ENCODE measurements at places on chromosomes 3 and 15.

DNA sequence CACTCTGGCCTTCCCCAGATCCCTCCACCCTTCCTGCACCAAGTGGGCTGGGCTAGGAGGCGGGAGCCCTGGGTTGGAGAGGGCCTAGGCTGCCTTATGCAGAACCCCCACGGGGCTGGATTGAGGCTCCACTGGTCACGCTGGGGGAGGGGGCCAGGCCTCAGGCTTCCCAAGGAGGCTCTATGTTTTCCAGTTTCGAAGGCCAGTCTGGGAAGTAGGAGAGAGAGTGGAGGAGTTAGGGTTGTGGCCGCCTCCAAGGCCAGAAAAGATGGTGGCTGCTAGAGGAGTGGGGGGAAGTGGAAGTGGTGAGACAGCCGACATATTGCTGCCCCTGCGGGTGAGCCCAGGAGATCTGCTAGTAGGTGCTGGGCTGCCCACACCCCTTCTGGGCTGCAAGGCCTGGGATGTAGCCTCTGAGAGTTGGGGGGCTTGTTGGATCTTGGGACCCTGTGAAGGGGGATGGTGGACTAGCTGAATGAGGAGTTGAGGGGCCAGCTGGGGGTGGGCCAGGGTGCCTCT lies 1.2 kb downstream of the GNAI2 start:
- no peak for DNase-seq

DNA sequence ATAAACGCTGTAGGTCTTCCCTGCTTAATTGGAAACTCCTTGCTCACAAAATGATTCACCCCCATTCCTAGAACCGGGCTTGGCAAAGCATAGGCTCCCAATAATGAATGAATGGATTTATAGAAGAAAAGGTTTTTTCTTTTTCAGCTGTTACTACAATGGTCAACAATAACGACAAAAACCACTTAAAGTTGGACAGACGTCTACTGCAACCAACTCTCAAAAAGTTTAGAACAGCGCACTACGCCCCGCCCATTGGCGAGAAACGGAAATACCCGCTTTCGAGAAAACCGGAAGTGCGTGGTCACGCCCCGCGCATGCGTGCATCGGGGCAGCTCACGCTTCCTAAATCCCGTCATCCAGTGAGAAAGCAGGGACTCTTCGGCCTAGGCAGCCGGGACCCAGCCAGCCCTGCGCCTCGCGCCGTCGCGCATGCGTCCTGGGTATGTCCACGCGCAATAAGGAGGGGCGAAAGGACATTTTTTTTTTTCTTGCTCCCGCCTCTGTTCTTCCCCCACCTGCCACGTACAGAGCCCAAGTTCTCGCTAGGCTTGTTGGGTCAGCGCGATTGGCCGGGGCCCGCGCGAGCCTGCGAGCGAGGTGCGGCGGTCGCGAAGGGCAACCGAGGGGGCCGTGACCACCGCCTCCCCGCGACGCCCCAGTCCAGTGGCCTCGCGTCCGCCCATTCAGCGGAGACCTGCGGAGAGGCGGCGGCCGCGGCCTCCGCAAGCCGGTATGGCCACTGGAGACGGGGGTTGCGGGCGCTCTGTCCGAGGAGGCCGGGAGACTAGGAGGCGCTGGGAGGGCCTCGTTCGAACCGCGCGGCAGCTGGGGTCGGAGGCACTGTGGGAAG lies at the start of gene TFG:
Gene TFG, plus strand, starts transcription at position 506 of the 853 bp plus-strand sequence. CDS start 4,192 bp downstream, outside the sequence.
- DNase-seq: peak; percentile 98

GRCh38 chr3:112293368-112294321 lies at the start of gene SLC9C1:
Gene SLC9C1 (minus strand): TSS chr3:112294216. CDS start chr3:112286791, 7,425 bp downstream.
- peak; percentile 54 for DNase-seq

DNA sequence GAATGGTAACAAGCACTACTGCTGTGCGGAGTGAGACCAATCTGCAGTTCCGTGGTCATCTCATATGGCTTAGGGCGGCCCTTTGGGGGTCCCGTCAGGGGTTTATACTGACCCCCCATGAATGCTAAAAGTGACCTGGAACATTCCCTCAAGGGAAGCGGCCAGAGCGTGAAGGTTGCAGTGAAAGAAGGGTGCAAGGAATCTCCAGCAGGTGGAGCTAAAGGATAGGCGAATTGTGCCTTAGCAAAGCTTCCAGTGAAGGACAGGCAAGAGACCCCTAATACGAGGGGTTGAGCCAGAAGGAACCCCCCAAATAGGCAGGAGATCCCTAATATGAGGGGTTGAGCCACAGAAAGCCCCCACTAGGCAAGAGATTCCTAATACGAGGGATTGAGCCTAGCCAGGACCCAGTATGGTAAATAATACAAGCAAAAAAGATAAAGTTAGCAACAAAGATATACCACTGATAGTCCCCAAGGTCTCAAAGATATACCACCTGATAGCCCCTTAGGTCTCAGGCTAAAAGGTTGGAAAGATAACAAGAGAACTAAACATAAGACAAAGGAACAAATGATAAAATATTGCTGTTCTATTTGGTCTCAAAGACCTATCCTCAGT lies 32.8 kb downstream of the ZNF589 start:
- DNase-seq: peak; percentile 21

- no peak for DNase-seq
Observed at GRCh38 chr3:140081887-140082286, 146.9 kb downstream of the CLSTN2 start.

DNA sequence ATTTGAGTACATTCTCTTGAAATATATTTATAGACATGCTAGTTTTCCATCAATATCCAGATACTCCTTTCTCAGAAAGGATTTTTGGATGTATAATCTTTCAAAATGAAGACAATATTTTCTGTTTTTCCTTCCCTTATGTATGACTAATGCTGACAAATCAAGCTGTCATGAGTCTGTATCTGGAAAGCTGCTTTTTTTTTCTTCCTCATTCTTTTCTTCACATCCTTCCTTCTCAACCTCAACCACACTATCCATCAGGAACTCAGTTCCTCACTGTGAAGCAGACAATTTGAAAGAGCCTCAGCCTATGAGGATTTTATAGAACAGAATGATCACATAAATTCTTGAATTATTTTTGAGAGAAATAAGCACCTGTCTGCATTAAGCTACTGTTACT lies 335.9 kb upstream of the EPHA6 start:
- no peak for DNase-seq

DNA sequence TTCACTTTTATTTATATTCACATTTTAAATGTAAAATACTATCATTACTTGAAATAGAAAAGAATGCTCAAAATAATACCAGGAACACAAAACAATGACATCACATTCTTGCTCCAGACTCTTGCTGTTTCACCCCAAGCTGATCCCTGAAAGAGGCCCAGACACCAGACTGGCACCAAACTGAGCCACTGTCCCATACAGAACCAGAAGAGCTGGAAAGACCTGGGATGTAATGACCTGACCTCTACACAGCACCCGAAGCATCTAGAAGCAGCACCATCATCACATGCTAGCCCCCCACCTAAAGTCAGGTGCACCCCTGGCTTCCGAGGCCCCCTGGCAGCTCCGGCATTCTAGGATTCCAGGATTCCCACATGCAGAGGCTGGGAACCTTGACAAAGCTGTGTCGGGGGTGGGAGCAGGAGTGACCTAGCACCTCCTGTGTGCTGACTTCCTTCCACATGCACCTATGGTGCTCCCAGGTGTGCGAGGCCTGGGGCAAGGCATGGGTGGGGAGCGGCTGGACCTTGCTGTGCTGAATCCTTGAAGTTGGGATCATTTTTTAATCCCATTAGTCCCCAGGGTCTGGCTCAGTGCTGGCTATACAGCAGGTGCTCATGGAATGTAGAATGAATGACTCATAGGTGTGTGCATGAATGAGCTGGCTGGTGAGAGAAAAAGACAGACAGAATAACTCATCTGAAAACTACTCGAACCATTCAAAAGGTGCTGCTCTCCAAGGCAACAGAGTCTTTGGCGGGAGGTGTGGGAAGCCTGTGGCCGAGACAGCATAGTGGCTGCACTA lies 144.7 kb upstream of the IQSEC1 start:
- no peak for DNase-seq

DNA sequence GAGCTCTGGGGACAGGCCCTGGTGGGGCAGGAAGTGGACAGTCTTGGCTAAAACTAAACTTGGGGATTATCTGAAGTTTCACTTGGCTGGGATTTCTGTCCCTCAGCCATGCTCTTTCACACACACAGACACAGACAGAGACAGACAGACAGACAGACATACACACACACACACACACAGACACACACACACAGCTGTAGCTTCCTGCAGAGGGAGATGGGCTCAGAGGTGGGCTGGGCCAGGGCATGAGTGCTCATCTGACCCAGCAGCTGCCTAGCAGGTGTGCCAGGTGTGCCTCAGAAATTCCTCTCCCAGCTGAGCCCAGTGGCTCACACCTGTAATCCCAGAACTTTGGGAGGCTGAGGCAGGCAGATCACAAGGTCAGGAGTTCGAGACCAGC lies 3.3 kb downstream of the RHOV start:
- DNase-seq: no peak

GRCh38 chr3:156539051-156539450 lies 15.9 kb downstream of the SSR3 start:
- no peak for DNase-seq

- no peak for DNase-seq
Observed at GRCh38 chr3:105274536-105274935, 92.2 kb upstream of the ALCAM start.

DNA sequence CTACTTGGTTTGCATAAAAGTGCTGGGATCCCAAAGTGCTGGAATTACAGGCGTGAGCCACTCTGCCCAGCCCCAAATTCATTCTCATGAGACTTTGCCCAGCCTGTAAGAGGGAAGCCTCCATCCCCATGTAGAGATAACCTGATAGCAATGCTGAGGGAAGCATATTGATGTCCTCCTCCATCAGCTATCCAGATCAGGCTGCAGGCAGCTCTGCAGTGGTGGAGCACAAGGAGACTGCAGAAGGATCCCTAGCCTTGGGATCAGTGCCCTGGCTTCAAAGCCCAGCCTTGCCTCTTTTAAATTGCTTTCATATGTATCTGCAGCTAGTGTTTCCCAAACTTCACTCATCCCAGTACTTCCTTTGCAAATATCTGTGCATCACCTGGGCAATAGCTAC lies 32.7 kb downstream of the MECOM start:
- no peak for DNase-seq

GRCh38 chr3:153094386-153094785 lies 67.6 kb upstream of the RAP2B start:
- no peak for DNase-seq

DNA sequence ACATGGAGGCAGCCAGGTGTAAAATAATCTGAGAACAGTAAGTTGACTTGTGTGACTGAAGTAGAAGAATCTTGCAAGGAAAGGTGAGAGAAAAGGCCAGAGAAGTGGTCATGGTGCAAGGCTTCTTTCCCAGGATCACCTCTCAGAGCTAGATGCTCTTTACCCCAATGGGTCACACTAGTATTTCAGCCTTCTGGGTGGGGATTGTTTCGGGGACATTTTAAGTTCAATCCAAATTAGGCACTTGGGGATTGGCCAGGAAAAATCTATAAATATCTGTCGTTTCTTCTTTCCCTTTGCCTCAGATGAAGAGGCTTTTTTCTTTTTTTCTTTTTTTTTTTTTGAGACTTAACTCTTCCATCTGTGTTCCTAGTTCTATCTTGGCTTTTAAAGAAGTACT lies 188.0 kb downstream of the KLHL25 start:
- no peak for DNase-seq

DNA sequence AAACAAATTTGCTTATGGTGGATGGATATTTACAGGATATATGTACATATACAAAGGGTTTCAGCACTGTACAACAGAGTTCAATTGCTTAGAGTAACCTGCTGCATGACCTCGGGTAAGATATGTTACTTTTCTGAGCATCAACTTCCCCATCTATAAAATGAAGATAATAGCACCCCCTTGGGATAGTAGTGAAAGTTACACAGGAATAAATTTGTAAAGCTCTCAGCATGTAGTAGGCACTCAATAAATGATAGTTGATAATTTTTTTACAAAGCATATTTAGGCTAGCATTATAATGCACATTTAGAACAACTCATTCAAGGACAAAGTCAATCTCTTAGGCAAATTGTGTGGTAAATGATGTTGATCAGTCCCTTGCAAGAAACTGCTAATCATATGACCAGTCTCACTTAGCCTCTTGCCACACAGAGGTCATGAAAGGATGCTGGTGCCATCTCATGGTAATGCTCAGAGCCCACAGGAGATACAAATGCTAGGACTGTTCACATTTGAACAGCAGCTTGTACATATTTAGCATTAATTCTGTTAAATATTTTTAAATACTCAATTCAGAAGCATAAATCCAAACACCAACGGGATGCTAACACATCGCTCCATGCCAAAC lies 123.9 kb downstream of the MAGI1 start:
- DNase-seq: no peak

- DNase-seq: no peak
Observed at GRCh38 chr3:100710261-100710968, 1.1 kb downstream of the TFG start.

DNA sequence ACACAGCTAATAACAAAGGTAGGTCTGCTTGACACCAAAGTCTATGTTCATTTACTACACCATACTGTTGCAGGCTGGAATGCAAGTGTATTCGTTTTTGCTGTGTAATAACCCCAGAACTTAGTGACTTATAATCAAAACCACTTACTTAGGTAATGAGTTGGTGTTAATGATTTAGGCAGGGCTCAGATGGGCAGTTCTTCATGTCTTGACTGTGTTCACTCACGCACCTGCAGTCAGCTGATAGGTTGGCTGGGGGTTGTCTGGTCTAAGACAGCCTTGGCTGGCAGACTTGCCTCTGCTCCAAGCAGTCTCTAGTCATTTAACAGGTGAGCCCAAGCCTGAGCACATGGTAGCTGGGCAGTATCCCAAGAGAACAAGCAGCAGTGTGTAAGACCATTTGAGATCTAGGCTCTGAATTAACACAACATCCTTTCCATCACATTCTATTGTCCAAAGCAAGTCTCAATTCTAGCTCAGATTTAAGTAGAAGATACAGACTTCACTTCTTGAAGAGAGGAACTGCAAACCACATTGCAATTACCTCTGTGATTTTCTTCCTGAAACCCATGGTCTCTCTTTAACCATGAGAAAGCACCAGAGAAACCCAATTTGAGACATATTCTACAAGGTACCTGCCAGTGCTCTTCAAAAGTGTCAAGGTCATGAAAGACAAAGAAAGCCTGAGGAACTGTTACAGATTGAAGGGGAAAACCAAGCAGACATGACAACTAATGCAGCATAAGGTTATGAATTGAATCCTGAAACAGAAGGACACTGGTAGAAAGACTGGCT lies 13.3 kb upstream of the DCLK3 start:
- no peak for DNase-seq

GRCh38 chr15:73633991-73634495 lies 854 bp upstream of the NPTN start:
- no peak for DNase-seq
